Left lung (tissue), 14 donors: ENCODE measurements at places on chromosomes 11 and 22. TPM values are rescaled to one million over a fixed set of nuclear protein-coding genes. Genes with fewer than 3 reads are reported as not detected.

The TMPRSS4 gene
- polyA plus RNA-seq = 5.8 TPM

DNA sequence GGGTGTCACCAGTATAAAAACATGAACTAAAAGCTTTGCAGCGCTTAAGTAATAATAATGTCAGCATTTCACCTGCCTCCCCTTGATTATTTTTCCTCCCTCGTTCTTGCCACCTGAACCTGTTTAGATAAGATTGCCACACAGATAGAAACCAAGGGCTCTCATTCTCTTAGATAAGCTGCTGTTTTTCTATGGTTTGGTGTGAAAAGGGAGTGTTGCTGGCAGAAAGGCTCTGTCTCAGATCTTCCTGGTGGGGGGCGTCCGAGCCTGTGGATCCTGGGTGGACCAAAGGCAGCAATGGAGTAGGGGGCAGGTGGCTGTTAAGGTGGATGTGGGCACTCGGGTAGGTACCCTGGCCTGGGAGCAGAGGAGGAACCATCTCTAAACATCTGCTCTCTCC is 147.5 kb downstream of the ST3GAL4 start:
- no peak for DNase-seq

DNA sequence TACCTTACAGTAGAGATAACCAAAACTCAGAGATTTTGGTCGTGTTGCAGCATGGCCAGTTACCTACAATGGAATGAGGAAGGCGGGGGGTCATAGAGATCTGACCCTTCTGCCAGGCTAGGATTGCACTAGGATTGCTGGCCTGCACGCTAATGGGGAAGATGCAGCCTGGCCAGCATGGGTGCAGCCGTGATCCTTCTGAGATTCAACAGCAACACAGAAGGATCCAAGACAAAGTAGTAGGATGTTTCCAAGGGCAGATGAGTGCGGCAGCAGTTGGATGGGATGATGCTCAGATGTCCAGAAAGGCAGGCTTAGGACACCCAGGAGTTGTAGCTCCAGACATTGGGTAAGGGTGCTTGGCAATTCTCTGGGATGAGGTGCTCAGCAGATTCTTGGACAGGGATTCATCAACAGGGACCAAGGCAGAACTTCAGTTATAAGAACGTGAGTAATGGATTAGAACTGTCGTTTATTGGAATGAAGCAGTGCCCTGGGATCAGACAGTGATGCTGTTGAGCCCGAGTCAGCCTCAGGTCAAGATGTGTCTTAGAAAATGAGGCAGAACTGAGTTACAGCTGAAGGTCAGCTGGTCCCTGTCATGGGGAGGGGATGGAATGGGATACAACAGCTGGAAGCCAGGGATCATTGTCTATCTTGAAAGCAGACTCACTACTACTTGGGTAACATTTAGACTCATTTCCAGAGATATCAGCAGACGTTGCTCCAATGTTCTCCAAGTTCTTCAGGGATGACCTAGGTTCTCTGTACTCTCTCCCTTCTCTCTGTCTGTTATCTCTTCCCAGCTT is 71.0 kb downstream of the PARVA start:
- no peak for DNase-seq

- DNase-seq = peak; percentile 46
These were observed 66.8 kb downstream of the THAP12 start for GRCh38 chr11:76313913-76314740.

DNA sequence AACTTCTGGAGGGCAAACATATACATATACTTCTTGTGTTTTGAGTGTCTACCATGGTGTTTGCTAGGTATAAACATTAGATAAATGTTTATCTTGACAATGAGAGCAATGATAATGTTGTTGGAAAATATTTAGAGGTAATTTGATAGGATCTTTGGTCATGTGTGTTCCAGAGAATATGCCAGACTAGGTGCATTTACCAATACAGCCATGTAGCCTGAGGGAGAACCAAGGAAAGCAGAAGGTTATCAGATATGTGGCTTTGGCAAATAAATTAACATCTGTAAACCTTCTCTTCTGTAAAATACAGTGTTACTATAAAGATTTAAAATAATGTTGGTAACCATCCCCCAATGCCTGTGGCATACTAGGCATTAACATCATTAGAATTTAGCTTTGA is 226.8 kb downstream of the C11orf87 start:
- no peak for DNase-seq

The ZC3H12C gene
- 9.1 TPM for polyA plus RNA-seq

- DNase-seq = peak; percentile 53
These were observed 21.4 kb downstream of the CHKA start for GRCh38 chr11:68099474-68100405.

GRCh38 chr11:69307421-69307820 is 13.5 kb downstream of the MYEOV start:
- no peak for DNase-seq

The MS4A7 gene
- 12.3 TPM for polyA plus RNA-seq

DNA sequence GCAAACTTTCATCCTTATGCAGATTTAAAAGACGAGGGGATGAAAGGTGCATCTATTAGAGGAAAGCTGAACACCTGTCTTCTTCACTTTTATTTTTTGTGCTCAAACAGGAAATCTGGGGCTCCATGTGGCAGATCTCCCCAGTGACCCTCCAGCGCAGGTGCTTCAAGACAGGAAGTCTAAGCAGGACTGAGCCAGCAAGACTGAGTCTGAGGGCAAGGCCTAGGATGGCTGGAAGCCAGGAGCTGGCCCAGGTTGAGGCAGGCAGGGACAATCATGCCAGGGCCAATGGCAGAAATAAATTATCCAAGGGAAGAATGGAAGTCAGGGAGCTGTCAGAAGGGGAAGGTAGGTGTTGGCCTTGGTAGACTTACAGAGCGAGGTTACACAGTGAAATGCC is 101.1 kb upstream of the SPON1 start:
- DNase-seq = no peak

DNA sequence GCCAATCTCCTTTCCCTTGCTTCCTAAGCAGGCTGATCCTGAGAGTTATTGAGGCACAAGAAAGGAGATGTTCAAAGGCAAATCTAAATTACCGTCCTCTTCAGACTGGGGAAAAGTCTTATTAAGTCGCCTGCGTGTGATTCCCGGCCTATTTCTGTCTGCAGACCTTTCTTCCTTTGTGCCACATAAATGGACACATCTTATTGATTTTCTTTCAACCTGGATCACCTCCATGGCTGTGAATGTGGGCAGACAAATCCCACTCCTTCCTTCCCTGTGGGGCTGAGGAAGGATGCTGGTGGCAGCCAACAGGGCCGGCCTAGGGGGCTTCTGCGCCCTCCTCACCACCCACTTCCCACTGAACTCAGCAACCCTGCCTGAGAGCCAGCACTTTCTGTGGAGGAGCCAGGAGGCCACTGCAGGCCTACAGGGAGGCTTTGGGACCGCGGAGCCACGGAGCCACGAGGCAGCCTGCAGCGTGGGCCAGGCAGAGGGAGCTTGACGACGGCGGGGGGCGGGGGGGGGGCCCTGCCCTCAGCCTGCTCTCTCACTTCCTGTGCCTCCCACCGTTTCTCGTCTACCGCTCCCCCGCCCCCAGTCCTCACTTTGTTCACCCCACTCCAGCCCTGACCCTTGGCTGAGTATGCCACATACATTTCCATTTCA is 73.6 kb upstream of the LMO1 start:
- no peak for DNase-seq

GRCh38 chr22:27947448-27947847 is 28.4 kb upstream of the PITPNB start:
- no peak for DNase-seq

The GGT1 gene
- 11.8 TPM for polyA plus RNA-seq

The APOBEC3C gene
- 24.7 TPM for polyA plus RNA-seq

DNA sequence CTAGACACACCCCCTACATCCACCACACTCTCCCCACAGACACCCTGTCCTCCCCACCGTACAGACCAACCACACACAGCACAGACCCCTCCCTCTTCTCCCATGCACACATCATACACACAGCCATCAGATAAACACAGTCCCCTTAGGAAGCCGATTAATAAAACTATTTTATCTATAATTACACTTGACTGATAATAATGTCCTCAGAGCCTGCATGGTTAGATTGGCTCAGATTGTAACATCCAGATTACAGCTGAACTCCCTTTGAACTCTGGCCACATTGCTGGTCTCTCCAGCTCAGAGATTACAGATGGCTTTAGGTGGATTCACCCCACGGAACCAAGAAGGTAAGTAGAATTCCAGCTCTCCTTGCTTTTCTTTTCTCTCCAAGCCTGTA is 9.5 kb upstream of the ELF5 start:
- DNase-seq = no peak

The ARVCF gene
- polyA plus RNA-seq = 25.1 TPM

GRCh38 chr11:8083871-8084281 is 2.9 kb downstream of the TUB start:
- DNase-seq = no peak

DNA sequence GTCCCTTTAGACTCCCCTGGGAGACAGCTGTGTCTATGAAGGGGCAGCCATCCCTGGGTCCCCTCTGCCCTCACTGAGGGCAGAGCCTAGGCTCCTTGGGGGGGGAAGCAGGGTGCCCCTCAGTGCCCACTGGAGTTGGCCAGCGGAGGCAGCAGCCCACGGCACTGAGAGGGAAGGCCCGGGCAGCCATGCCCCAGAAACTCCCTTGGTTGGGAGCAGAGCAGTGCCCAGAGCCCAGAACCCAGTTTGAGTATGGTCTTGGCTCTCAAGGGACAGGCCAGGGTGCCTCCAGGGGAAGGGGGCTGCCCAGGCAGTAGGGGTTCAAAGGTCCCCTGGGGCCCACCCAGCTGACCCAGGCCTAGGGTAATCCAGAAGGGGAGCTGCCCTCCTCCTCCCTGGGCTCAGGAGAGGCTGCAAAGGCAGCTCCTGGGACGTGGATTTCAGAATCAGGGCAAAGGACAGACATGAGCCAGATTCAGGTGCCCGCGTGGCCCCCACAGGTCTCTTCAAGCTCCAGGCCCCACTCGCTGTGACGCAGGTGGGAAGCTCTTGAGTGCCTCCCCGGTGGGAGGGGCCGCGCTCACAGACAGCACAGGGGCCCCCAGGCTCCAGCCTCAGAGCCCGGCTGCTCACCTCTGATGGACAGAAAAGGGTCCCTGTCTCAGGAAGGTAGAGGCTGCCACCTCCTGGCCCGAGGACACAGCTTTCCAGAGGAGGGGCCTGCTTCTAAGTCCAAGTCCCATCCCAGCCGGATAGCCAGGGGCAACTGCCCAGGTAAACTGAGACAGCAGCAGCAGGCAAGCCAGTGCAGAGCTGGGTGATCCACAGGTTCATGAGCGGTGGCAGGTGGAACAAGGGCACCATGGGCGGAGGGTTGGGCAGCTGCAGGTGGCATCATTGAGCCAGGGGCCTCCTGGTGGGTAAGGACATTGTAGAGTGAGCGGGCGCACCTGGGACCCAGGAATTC is 2.6 kb downstream of the C11orf21 start:
- peak; percentile 73 for DNase-seq

DNA sequence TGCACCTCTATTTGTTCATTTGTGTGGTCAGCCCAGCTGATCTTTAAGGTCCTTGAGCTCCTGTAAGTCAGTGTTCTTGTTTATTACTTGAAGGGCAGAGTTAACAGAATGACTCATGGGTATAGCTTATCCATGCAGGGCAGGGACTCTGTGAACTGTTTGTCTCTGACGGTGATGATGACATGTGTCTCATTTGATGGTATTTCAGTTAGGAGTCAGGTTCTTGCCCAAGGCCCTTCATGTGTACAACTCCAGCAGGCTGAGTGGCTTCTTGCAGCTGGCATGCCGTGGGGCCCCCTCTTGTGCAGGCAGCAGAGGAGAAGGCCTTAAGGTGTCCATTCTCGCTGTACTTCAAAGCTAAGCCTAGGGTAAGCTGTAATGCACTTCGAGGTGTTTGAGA is 165.1 kb downstream of the DBX1 start:
- DNase-seq = no peak

DNA sequence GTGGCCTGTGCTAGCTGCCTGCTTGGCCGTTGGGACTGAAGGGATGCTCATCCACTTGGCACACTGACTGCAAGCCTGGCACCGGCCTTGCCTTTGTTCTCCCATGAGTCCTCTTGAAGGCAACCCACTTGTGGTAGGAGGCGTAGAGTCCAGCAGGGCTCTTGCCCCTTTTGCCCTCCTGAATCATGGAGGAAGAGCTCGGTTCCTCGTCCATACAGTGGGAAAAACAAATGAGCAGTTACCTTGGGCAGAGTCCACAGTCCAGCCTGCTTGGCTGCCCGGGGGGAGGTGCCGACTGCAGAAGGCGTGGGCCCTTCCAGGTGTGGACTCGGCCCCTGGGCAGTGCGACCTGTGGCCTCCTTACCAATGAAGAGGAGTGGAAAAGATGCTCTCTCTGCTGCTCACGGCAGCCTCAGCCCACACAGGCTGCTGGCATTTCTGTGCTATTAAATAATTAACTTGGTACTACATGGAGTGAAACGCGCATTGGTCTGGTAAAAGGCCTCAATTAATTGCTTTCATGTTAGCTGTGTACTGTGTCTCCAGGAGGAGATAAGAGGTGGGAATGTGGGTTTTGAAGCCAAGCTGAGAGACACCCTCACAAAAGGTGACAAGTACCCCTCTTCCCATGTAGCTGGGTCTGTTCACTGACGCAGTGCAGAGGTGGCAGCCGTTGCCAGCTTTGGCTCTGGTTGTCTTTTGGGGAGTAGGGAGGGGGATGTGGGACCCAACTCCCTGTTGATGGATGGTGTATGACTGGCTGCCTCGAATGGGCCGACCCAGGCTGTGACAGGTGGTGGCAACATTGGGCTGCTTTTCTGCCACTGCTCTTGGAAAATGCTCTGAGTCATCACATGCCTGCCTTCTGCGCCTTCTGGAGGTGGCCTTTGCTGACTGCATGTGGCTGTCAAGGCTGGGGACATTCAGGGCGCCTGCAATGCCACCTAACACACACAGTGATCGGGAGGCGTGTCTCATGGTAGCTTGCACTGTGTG is 26.8 kb upstream of the B3GAT1 start:
- DNase-seq = no peak

The OR51B4 gene
- polyA plus RNA-seq = not detected

The ALKBH3 gene
- 42.9 TPM for polyA plus RNA-seq

- no peak for DNase-seq
These were observed 119.7 kb upstream of the CD82 start for GRCh38 chr11:44445500-44446365.

- DNase-seq = no peak
These were observed 12.4 kb downstream of the FGF19 start for GRCh38 chr11:69691463-69691862.

- no peak for DNase-seq
These were observed 1.9 kb upstream of the POLD4 start for GRCh38 chr11:67355023-67355793.

DNA sequence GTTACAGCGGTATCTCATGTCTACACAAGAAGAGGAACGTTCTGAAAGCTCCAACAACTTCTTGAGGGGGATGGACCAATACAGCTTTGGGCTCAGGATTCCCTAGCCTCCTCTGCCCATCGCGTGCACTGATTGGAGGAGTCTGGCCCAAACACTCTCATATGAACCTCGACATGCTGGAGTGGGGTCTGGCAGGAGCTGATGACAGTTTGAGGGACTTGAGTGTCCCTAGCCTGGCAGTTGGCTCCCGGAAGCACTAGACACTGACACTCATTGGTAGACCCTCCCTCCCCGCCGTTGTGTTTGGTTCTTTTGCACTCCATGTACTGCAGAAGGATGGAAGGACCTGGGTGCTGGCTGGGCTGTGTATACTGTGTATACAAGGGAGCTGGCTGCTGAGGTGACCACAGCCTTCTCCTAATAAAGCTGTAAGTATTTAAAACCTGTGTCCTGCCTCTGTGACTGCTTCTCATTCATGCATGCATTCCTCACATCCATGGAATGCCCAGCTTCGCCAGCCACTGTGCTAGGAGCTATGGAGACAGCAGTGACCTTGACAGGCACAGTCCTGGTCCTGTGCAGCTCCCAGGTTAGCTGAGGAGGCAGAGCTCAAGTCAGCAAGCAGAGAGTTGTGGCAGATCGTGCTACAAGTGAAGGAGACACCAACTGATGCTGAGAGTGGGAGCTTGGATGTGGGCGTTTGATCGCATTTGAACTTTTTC is 27.9 kb downstream of the ADAMTS15 start:
- DNase-seq = no peak

The TSPAN18 gene
- polyA plus RNA-seq = 63.2 TPM

- DNase-seq = no peak
These were observed 31.9 kb downstream of the KCNQ1OT1 start for GRCh38 chr11:2667940-2668339.
